Kidney epithelial cell (primary cell): ENCODE measurements at places on chromosomes 7 and 10. TPM values are rescaled to one million over a fixed set of nuclear protein-coding genes. Genes with fewer than 3 reads are reported as not detected.

Gene HOXA9
- total RNA-seq = 46.5 and 53.7 TPM in 2 replicates

Gene UCMA
- not detected in 2 replicates for total RNA-seq

Gene PLPP4
- total RNA-seq = 5.3 and 9.4 TPM in 2 replicates

GRCh38 chr10:6002809-6003510 is 25.6 kb upstream of the IL15RA start:
- DNase-seq = no peak

- DNase-seq = no peak
Measured at GRCh38 chr7:91835826-91836368, 44.6 kb downstream of the MTERF1 start.

DNA sequence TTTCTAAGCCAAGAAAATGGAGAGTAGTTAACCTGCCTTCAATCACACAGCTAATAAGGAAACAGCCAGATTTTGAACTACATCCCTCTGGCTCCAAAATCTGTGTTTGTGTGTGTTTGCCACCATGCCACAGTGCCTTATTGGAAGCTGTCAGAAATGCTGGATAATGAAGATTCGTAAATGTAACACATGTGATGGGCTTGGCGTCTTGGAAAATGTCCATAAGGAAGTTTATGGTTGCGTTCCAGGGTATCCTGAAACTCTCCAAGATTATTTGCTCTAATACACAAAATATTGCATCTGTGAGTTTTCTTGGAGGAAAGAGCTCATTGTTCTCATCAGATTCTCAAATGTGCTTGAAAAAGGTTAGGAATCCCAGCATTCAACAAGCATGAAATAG is 22.7 kb downstream of the MYOF start:
- DNase-seq = no peak

DNA sequence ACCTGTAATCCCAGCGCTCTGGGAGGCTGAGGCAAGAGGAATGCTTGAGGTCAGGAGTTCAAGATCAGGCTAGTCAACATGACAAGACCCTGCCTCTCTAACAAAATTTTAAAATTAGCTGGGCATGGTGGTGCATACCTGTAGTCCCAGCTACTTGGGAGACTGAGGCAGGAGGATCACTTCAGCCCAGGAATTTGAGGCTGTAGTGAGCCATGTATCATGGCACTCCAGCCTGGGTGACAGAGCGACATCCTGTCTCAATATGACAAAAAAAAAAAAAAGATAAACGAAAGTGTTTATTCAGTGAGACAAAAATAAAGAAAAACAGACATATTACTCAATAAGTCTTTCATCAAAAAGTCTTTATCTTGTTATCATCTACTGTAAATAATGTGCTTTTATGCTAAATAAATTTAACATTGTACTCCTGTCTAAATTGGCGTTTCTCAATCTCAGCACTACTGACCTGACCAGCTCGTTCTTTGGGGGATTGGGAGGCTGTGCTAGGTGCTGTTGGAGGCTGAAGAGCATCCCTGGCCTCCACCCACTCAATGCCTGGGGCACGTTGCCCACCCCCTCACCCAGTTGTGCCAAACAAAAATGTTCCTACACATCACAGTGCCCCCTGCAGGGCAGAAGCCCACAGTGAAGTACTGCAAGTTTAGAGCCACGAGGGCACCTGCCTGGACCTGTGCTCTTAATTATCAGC is 57.7 kb downstream of the NCAPG2 start:
- DNase-seq = no peak

DNA sequence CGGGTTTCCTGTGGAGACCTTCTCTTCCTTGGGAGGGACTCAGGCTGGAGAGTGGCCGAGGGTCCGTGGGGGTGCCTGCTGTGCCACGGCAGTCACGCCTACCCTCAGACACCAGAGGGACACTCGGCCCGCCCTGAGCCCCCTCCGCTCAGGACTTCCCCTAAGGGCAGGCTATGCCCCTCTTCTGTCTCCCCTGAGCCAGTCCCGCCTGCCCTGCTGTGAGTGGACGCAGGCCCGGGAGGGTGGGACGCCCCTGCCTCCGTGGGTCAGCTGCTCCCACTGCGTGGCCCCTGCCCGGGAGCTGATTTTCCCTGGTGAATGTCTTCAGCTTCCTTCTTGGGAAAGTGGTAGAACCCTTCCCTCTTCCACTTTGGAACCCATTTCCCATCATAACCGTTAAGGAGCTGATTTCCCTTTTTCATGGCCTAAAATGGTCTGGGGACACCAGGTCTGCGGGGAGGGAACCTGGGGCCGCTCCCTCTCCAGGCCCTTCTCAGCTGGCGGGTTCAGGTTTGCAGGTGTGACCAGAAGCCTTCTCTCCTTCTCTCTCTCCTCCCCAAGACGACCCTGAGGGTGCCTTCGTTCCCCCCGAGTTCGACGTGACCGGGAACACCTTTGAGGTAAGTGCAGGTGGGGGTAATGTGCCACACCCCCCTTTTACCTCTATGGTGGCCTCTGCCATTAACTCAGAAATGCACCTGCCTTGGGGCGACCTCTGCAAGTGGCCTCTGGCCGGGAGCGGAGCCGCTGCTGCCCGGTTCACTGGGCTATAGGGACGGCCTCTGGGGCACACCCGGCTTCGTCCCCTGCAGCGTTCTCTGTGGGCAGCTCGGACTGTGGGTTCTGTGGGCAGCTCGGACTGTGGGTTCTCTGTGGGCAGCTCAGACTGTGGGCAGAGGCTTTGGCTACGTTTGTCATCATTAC is 7.9 kb downstream of the KNDC1 start:
- DNase-seq = no peak

DNA sequence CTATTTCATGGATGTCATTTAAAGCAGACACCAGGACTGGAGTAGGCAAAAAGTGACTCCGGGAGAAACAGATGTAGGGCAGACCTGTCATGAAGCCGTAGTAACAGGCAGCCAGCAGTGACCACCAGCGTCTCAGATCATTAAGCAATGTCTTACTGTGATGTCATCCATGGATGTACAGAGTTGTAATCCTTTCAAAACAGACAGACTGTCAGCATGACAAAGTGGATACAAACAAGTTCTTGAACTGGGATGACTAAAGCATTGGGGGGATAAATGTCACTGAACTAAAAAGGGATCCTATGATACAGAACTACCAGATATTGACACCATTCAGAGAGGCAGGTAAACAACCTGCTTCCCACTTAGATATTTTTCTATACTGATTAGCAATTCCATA is 675.5 kb downstream of the PARD3 start:
- DNase-seq = peak; percentile 84

GRCh38 chr10:60048091-60048501 is 141.7 kb upstream of the CCDC6 start:
- DNase-seq = no peak

DNA sequence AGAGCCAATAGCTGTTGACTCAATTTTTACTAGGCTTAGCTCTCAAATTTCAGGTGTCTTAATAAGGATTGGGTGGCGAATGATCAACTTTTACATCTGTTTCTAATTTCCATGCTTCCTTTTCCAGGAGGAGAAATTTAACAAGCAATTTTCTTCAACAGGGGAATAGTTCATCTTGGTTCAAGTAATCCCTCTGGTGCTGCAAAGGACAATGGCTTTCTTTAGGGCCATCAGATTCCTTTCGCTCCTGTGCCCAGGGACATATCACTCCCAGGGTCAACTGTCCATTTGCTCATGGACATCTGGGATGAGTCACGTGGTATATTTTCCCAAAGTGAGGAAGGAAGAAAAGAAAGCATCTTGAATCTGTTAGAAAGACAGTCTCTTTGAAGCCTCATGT is 313.3 kb downstream of the FRMD4A start:
- no peak for DNase-seq
